Astrocyte (in vitro differentiated cells and primary cell): ENCODE measurements at places on chromosomes 1 and 21.

- no peak for DNase-seq
Measured at GRCh38 chr1:20699558-20699957, 18.2 kb downstream of the KIF17 start.

DNA sequence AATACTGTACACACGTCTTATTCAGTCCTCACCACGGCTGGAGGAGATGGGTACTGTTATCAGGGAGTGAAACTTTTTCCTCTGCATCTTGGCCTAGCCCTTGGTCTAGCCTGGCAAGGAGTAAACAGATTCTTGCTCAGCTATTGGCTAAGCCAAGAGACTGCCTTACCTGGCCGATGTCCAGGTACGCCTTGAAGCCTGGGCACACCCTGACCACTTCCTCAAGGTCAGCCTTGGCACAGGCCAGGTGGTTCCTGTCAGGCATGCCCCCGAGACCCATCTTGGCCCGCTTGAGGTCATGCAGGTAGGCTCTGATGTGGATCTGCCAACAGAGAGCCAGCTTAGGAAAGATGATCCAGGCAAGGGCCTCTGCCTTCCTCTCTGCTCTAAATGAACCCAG, 17.8 kb upstream of the PARS2 start:
- DNase-seq = no peak

DNA sequence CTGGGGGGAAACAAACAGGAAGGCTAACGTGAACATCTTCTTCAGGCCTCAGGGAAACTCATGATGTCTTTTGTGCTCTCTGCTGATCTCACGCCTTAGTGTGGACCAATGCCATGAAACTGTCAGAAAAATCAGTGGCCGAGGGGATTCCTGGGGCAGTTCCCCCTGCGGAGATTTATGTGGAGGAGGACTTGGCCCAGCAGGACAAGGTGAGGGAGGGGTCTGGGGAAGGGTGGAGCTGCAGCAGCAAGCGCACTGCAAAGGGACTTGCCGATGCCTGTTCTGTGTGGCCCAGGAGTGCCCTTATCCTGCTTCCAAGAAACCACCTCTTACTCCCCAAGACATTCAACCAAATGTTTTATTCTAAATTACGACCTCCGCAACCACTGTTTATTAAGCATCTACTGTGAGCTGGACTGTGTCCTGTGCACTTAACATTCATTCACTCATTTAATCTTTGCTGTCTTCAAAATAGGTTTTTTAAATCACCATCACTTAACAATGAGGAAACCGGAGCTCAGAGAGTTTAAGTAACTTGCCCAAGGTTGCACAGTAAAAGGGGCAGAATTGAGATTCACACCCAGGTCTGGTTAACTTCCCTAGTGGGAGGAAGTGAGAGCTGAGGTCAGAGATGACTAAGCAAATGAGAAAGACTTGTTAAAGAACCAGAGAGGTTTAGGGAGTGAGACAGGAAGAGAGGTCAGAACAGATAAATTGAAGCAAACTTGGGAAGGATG, 49.7 kb downstream of the FHAD1 start:
- DNase-seq = no peak

DNA sequence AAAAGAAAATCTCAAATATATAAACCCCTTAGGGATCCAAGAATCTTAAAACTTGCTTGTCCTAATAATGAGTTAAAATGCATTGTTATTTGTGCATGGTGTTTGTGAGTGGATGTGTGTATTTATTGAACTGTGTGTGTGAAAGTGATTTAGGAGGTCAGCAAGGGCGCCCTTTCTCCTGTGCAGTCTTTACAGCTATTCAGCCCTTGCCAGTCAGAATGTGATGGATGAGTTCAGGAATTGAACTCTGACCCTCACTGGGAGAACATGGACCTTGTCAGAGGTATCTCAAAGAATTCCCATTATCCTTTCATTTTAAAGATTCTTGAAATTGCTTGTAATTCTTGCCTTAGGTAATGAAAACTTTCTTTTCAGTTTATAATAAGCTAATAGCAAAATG, 493.0 kb upstream of the ADGRL4 start:
- DNase-seq = no peak

GRCh38 chr21:16134134-16134533, 404.4 kb downstream of the USP25 start:
- DNase-seq = peak; percentile 31

DNA sequence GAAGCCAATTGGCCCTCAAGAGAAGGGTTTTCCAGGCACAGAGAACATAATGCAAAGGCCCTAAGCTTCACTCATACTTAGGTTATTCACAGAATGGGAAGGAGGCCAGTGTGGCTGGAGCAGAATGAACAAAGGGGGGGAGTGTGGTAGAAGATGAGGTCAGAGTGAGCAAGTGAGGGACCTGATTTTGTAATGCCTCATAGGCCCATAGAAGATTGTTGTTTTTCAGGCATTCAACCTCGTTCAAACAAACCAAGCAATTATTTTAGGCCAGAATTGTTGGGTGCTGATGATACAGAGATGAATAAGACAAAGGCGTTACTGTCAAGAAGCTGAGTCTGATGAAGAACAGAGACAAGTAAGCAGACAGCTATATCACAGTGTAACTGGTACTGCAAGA, 54.5 kb upstream of the RAP1A start:
- DNase-seq = peak; percentile 94

DNA sequence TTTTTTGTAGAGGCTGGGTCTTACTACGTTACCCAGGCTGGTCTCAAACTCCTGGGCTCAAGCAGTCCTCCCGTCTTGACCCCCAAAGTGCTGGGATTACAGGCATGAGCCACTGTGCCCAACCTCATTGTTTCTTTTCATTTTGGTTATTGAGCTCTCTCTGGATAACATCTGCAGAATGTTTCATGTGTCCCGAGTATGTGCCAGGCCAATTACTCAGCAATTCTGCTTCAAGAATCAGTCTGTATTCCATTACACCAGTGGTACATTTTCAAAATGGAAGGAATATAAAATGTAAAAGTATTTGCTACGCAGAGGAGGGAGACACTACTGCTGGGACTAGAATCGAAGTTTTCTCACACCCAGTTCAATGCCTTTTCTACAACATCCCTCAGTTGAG, 1.7 kb upstream of the ELOA start:
- no peak for DNase-seq

- DNase-seq = no peak
Measured at GRCh38 chr1:203629016-203629506, 2.4 kb downstream of the ATP2B4 start.

DNA sequence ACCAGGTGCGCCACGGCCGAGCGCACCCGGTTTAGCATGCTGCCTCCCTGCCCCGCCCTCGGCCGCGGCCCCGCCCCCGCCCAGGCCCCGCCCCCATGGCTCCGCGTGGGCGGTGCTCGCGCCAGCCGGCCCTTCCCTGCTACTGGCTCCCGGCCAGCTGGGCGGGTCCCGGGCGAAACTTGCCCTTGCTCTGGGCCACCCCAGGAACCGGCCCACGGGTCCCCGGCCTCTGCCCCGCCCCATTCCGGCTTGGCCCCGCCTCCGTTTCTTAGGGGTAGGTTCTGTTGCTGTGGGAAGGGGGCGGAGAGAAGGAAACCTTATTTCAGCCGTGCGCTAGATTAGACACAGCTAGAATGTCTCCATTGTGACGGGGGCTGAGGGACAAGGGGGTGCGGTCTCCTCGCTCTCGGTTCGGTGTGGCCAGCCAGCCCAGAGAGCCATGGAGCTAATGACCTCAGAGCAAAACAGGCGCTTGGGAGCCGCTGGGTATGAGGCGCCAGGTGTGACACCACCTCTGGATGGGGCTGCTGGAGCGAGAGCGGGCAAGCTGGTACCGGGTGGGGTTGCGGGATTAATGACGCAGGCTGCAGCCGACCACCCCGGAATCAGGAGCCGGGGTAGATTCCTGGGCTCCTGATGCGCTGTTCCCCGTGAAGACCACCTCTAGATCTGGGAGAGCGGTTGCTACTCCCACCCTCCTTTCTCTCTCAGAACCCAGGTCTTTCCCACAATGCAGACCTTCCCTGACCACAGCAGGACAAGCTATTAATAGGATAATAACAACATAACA, at the start of gene PPM1J:
Gene PPM1J, minus strand, starts transcription at position 69 of the 790 bp plus-strand sequence. Its CDS starts 31 bp downstream, at position 38.
- DNase-seq = peak; percentile 71

GRCh38 chr1:117244971-117245370, 34.2 kb upstream of the VTCN1 start:
- no peak for DNase-seq

DNA sequence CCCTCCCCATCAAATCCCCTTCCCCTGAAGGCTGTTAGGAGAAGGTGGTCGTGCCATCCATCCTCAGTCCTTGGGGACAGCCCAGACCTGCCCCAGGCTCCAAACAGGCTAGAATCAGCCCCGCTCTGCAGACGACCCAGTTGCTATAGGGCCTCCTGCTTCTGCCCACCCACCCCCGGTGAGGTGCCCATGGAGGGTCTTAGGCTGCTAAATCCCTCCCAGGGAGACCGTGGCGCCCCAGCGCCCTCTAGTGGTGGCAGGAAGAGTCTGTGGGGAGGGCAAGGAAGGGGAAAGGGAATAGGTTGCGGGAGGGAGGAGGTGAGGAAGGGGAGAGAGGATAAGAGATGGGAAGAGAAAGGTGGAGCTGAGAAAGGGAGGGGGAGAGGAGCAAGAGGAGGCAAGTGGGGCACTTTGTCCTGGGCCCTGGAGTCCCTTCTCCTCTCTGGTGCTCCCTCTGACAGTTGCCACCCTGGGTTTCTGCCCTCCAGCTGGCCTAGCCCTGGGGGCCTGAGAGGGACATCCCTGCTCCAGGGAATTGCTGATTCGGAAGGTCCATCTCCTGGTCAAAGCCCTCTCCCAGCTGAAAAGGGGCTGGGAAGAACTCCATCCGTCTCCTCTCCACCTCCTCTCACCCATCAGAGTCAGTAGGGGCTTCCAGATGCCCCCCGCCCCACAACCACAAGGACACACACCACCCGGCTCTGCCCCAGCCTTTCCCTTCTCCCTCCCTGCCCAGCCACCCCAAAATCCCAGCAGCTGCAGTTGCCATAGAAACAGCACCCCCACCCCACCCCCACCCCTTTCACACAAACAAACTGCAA, 55.4 kb downstream of the CAMK2N1 start:
- no peak for DNase-seq

DNA sequence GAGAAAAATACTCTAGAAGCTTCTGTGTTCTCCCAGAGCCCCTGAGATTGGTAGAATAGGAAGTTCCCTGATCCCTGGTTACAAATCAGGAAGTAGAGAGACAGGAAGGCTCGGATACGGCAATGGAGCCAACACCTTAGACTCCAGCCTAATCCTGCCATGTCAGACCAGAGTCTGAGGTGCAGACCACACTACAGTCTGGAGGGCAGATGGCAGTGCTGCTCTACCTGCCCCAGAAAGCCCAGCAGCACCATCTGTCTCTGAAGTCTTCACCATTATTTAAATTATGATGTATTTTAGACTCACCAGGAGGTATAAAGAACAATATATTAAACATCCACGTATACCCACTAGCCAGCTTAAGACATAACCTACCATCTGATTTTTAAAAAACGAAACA, 93.0 kb downstream of the MTR start:
- DNase-seq = no peak

DNA sequence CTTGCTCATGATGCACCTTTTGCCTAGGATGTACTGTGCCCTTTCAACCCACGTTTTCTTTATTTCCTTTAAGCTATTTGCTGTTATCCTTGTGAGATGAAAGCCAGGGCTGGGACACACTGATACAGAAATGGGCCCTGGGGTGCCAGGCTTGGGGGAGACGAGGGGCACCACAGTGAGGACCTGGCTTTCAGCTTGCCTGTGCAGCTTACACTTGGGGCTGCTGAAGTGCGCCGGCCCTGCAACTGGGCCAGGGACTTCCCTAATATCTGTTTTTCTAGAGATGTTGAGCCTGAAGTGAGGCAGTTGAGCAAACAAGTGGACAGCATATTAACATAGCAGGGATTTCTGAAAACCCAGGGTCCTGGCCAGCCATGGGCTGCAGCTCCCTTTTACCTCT, 42.5 kb upstream of the SLC19A1 start:
- DNase-seq = no peak

DNA sequence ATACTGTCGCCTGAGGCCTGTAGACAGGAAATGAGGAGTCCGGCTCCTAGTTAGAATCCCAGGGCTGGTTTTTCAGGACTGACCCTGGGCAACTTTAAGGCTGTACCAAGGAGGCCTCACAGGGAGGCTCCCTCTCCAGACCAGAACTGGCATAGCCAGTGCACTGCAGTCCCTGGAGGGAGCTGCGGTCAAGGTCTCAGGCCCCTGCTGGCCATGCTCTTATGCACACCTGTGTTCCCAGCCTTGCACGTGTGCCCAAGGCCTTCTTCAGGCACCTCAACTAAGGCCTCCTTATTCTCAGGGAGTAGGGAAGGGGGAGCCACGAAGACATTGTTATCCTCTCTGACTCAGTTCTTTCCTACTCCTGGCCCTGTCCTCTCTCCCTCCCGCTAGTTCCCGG, 22.0 kb upstream of the IFNAR1 start:
- DNase-seq = no peak

DNA sequence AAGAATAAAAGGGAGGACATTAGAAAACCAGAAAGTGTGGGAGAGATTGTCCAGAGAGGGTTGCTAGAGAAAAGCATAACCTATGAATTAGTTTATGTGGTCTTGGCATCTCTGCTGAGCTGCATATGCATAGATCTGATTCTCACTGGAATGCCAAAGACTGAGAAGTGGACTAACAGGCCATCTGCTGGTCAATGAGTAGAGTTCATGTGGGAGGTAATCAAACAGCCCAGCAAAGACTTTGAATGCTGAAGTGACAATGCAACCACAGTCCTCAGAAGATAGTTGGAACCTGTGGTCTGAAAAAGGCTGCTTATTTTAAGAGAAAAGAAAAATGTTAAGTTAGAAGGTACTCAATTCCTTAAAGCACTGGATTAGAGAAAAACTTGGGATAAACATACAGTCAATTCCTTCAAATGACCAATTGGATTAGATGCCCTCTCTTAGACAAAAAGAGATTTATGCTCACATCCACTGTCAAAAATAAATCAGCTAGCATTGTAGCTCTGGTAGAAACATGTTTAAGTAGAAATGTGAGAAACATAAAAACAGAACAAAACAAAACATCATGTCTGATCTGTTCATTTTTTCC, 382.8 kb downstream of the AMY1C start:
- DNase-seq = no peak
